ENCODE measurements at places on chromosomes 1 and 21.

DNA sequence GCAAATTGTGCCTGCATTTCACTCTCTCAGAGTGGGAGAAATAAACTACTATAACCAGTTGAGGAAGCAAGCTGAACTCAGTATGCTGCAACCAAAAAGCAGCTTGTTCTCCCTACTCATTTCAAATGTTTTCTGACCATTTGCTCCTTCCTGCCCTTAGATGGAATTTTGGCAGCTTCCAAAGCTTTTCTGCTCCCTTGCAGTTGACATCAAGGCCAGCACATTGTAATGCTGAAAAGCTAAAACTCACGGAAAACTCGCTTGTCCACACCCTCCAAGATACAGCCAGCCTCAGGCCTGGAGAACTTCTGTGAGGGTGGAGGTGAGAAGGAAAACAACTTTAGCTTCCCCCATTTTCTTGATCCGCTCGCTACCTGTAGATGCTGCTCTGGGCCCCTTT is 5.0 kb upstream of the CHML start:
- DNase-seq = no peak

DNA sequence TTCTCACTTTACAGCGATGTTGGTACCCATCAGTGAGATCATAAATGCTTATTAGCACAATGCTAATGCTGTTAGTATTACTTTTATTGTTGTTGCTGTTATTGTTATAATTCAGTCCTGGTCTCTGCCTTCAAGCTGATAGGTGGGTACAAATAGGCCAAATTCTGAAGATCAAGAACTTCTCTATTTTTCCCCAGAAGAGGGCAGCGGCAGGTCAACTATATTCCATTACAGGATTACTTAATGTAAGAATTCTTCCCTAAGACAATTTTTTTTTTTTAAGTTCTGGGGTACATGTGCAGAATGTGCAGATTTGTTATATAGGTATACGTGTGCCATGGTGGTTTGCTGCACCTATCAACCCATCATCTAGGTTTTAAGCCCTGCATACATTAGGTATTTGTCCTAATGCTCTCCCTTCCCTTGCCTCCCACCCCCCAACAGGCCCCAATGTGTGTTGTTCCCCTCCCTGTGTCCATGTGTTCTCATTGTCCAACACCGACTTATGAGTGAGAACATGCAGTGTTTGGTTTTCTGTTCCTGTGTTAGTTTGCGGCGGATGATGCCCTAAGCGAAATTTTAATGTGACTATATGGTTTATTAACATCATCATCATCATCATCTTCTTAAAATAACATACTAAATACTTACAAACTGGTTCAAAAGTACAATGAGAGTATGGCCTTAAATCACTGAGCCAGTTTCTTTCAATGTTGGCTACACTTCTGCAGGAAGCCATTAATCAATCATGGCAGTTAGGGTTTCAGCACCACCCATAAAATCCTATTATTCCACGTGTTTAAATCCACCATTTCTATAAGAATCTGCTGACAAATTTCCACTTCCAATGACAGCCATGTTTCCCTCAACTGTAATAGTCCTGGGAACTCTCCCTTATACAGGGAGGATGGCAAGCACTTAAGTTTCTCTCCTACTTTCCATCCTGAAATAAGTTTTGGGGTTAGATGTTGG is 19.2 kb downstream of the SLC19A2 start:
- DNase-seq = no peak

GRCh38 chr1:210777914-210778313 is 356.0 kb downstream of the KCNH1 start:
- DNase-seq = no peak

GRCh38 chr21:45138199-45139002 is 64.0 kb downstream of the ADARB1 start:
- DNase-seq = peak; percentile 54

DNA sequence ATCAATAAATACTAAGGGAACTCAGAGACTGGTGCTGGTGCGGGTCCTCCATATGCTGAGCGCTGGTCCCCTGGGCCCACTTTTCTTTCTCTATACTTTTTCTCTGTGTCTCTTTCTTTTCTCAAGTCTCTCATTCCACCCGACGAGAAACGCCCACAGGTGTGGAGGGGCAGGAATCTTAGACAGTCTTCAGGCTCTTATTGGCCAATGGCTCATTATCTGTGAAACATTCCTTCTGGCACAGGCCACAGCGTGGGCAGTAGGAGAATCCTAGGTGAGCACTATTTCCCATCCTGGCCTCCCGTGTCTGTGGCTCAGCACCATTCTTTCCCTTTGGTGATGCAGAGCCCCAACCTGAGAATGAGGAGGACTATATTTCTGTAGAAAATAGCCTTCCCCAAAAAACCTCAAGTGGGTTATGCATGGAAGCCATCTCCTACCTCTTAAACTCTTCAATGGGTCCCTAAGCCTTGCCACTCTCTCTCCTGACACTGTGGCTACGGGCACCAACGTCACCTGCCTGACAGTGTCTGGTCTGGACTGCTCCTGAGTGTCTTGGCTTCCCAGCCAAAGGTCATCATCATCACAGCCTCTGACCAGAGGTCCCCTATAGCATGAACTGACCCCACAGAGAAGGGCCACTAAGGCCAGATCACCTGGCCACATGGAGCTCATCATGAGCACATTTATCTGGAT is 6.2 kb upstream of the SLAMF1 start:
- no peak for DNase-seq

GRCh38 chr1:175941164-175941563 is 197.8 kb upstream of the TNR start:
- no peak for DNase-seq

DNA sequence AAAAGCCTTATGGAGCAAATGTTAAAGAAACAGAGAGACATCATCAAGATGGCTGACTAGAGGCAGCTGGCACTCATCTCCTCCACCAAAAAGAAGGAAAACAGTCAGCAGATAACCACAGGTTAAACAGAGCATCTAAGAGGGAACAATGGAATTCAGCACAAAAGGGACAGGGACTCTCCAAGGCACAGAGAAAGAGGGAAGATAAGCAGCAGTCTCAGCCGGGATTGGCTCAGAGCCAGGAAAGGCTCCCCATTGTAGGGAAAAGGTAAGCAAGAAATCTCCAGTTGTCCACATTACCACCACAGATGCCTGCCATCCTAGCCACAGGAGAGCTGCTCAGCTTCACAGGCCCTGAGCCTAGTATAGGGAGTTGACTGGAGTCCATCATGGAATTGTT is 605.5 kb downstream of the SMYD3 start:
- DNase-seq = no peak

GRCh38 chr1:188462837-188463236 is 1634.1 kb downstream of the PLA2G4A start:
- no peak for DNase-seq

GRCh38 chr1:231049121-231049979 is 9.3 kb upstream of the FAM89A start:
- DNase-seq = no peak

GRCh38 chr1:221565711-221566110 is 176.2 kb downstream of the DUSP10 start:
- no peak for DNase-seq

- no peak for DNase-seq
These were observed 1.8 kb downstream of the FMOD start for GRCh38 chr1:203349166-203349565.

DNA sequence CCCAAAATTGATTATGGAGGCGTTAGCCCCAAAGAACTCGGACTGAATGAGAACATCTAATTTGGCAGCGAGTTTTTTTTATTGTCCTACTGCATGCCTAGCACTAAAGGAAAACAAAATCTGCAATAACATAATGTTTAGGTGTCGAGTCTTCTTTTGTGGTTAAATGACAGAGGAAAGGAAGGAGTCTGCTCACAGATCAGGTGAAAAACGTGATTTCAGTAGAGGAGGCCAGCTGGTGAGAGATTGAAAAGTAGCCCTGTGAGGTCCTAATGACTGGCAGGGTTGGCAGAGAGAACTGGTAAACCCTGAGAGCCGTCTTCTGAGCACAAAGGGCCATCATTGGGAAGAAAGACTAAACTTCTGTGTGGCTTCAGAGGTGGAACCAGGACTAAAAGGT is 24.2 kb downstream of the WDTC1 start:
- DNase-seq = no peak

- DNase-seq = no peak
These were observed 207.1 kb downstream of the BRINP2 start for GRCh38 chr1:177377866-177378265.

- DNase-seq = no peak
These were observed 809 bp upstream of the ZNF669 start for GRCh38 chr1:247104965-247105364.

DNA sequence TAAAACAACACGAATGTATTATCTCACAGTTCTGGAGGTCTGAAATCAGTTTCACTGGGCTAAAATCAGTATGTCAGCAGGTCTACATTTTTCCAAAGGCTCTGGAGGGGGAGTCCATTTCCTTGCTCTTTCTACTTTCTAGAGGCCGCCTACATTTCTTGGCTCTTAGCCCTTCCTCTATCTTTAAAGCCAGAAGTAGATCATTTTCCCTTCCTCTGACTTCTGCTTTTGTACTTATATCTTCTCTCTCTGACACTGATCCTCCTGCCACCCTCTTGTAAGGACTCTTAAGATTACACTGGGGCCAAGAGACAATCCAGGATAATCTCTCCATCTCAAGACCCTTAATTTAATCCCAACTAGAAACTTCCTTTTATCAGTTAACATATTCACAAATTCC is 41.4 kb downstream of the MSH4 start:
- DNase-seq = no peak

DNA sequence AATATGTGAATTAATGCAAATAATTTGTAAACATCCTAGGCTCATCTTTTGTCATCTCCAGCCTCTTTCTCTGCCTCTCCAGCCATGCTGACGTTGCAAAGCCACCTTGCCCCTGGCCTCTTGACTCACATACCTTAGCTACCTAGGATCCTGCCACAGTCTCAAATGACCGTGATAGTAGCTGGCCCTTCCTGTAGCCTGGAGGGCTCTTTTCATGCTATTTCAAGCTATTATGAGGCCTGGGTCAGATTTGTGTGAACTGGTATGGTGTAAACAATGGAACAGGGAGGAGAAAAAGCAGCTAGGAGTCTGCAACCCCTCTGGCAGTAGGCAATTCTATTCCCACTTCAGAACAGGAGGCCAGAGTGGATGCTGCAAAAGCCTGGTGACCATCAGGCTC is 337.7 kb downstream of the DISC1 start:
- no peak for DNase-seq

GRCh38 chr1:19734472-19734999 is 65.2 kb downstream of the TMCO4 start:
- no peak for DNase-seq

GRCh38 chr21:32702702-32703101 is 25.1 kb downstream of the SYNJ1 start:
- no peak for DNase-seq

GRCh38 chr1:75133750-75134646 is at the start of gene LHX8:
LHX8 (plus strand) TSS chr1:75134388; CDS start chr1:75136615, 2,227 bp downstream.
- no peak for DNase-seq

- DNase-seq = no peak
These were observed 1.1 kb downstream of the TSPEAR start for GRCh38 chr21:44710294-44710665.

DNA sequence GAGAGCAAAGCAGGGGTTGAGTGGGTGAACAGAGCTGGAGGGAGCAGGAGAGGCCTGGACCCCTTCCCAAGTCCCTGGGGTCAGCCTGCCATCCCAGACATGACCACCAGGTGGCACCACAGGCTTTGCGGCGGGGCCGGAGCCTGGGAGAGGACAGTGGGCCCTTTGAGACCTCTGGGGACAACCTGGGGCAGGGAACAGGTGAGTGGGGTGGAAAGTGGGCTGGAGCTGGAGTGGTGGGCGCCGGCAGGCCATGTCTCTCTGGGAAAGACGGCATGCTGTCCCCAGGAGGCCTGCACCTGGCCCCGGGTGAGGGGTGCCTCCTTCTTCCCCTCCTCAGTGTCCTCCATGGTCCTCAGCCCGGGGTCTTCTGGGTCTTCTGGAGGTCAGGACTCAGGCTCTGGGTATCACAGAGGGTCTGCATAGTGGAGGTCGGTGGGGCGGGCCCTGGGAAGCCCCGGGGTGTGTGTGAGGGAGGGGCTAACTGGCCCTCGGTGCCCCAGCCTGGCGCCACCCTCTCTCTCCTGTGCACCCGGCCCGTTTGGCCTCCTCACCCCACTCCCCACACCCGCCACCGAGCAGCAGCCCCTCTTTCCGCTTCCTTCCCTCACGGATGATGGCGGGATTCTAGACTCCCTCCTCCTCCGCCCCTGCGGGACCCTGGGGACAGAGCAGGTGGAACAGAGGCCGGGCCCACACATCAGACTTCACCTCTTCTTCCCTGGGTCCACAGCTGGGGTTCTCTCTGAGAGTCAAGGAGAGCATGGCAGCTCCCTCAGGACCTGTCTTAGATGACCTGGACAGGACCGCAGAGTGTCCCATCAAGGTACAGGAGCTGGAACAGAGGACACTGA is 28.5 kb upstream of the PKP1 start:
- DNase-seq = peak; percentile 90

DNA sequence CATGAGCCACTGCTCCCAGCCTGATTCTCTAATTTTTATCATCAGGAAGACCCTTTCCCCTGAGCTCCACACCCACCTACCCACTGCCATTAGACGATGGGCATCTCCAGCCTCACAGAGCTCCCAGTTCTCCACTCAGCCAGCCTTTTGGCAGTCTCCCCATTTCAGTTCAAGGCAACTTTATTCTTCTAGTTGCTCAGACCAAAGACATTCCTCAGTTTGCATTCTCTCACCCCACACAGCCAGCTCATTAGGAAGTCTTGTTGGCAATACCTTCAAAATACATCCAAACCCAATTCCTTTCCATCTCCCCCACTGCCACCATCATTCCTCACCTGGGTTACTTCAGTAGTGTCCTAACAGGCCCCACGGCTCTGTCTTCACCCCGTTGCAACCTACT is 53.4 kb upstream of the COX20 start:
- no peak for DNase-seq

DNA sequence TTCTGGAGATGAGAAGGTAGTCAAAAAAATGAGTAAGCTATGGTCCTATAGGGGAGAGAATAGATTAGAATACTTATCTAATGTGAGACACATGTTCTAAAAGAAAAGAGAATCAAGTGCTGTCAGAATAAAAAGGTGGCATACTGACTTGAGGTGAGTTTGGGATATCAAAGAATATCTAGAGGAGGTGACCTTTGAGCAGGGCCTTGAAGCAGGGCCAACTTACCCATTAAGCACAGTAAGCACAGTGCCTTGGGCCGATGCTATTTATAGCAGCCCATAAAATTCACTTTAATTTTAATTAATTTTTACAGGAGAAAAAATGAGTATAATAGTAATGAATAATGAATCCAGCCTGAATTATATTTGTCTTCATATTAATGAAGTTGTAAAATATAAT is 92.2 kb downstream of the XPR1 start:
- no peak for DNase-seq

Data from 8988T (cell line).